ENCODE measurements at places on chromosomes 6 and 20.

DNA sequence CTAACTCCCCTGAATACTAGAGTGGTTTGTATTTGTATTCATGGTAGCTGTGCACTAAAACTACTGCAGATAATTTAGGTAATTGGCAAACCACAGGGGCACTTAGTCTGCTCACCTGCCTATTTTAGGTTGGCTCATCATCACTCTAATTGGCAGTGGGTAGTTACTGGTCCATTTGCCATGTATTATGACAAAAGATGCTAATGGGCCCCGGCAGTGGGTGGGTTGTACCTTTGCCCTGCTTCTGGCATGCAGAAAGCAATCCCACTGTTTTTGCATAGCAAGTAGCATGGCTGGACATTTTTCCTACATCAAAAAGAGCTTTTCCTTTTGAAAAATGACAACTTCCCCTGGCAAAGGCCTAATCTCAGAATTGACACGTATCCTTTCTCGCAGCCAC is 741.4 kb upstream of the MAP3K7 start:
- no peak for DNase-seq

- no peak for DNase-seq
Measured at GRCh38 chr6:119493980-119494379, 144.4 kb upstream of the MAN1A1 start.

GRCh38 chr6:152701863-152702401 is 4.2 kb downstream of the MYCT1 start:
- DNase-seq = no peak

GRCh38 chr6:389622-390021 is 1.9 kb upstream of the IRF4 start:
- no peak for DNase-seq

- no peak for DNase-seq
Measured at GRCh38 chr6:79403563-79403962, 133.7 kb downstream of the LCA5 start.

GRCh38 chr20:4176187-4176586 is 160.8 kb upstream of the RNF24 start:
- no peak for DNase-seq

- no peak for DNase-seq
Measured at GRCh38 chr6:31065556-31065955, 46.8 kb downstream of the C6orf15 start.

- no peak for DNase-seq
Measured at GRCh38 chr6:150981669-150982068, 116.2 kb downstream of the MTHFD1L start.

DNA sequence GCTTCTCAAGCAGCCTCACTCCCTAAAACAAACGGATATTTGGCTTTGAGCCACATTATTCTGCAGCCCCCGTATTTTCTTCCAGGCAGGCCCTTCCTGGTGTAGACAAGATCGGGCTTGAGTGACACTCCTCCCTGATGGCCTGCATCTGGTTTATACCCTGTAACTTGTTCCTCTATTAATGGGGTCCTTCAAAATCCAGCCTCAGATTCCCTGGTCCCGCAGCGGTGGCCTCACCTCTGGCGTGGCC is 375 bp upstream of the TMEM14C start:
- no peak for DNase-seq

- DNase-seq = no peak
Measured at GRCh38 chr6:47126647-47127391, 84.7 kb upstream of the ADGRF1 start.

DNA sequence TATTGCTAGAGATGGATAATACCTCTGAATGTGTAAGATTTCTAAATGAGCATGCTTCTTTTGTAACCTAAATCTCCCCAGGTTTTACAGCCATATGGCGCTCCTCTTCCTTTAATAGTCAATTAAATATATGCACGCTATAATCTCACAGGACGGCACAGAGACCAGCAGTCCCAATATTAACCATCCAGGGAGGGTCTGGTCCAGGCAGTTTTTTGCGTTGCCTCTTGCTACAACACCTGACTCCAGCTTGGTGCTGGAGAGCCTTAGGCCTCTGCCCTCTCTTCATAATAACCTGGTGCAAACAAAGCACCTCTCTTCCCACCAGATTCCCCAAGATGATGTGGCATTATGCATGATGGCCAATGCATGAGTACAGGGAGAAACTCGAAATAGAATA is 183.4 kb downstream of the LY86 start:
- DNase-seq = no peak

GRCh38 chr6:116291701-116292396 is 12.1 kb upstream of the TSPYL1 start:
- DNase-seq = no peak

DNA sequence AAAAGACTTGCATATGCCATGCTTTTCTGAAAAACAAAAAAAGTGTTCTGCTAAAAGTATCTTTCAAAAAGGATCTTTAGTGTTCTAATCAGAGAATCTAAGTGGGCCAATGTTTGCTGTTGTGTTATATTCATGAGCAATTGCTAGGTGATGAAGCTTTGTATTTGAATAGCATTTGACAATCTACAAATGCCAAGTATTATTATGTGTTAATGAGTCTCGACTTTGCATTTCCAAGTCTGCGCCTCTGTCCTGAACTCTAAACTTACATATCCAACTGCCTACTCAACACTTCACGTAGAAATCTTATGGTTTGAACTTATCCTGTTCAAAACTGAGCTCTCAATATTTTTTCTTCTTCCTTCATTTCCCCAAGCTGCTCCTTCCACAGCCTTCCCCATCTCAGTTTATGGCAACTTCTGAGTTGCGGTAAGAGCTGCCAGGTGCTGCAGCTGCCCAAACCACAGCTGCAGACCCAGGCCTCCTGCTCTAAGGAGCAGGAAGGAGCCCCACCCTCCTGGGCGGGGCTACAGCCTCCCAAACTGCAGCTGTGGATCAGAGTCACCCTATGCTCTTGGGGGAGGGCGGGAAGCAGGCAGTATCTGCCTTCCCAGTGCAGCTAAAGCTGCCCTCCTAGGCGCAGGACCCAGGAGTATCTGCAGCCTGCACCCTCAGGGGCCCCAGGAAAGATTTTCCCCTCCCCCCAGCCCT is 16.7 kb upstream of the MAK start:
- DNase-seq = no peak

DNA sequence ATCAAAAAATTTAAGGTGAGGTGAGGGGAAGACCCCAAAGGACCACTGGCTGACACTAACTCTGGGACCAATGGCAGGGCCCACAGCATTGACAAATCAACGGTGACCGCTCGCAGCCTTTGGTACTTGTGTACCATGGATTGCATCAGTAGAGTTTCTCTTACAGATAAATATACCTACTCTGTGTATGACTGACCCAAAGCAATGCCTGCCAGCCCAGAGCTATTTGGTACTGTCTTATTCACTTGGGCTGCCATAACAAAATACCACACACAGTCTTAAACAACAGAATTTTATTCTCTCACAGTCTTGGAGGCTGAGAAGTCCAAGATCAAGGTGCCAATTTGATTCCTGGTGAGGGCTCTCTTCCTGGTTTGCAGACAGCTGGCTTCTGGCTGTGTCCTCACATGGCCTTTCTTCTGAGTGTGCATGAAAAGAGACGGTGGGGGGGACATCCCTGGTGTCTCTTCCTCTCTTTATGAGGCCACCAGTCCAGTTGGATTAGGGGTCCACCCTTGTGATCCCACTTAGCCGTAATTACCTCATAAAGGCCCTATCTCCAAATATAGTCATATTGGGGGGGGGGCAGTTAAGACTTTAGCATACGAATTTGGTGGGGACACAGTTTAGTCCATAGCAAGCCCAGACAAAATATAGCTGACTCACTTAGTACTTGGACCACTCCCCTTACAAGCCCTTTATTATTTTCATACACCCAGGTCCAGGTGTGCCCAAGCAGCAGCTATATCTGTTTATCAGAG is 336.3 kb downstream of the CD83 start:
- DNase-seq = no peak

DNA sequence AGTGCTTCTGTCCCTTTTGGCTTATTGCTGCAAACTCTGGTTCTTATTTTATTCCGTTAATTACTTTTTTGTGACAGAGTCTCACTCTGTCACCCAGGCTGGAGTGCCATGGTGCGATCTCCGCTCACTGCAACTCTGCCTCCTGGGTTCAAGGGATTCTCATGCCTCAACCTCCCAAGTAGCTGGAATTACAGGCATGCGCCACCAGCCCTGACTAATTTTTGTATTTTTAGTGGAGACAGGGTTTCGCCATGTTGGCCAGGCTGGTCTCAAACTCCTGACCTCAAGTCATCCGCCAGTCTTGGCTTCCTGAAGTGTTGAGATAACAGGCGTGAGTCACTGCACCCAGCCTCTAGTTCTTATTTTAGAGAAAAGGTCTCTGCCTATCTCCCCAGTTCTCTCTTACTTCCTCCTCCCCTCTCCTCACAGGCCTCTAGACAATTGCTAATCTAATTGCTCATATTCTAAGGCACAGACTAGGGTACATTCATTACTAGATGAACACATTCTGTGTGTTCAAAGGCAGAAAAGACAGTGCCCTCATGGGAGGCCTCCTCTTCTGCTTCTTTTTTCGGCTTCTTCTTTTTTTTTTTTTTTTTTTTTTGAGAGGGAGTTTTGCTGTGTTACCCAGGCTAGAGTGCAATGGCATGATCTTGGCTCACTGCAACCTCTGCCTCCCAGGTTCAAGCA is 27.0 kb downstream of the EDEM2 start:
- DNase-seq = no peak

DNA sequence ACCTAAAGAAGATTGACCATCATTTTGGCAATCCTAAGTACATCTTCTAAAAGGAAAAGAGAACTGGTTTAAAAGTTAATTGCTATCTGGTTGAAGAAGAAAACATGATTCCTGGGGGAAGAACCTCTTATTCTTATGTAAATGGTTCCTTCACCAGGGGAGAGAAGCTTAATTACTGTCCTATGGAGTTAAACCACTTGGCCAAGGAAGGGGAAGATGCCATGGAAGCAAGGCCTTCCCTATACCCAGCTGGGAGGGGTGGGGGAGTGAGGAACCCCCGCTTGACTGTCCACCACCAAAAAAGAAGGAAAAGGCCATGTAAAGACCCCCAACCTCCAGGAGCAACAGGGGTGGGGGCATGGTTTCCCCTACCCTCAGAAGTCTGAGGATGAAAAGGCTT is 962.1 kb downstream of the GRIK2 start:
- no peak for DNase-seq

DNA sequence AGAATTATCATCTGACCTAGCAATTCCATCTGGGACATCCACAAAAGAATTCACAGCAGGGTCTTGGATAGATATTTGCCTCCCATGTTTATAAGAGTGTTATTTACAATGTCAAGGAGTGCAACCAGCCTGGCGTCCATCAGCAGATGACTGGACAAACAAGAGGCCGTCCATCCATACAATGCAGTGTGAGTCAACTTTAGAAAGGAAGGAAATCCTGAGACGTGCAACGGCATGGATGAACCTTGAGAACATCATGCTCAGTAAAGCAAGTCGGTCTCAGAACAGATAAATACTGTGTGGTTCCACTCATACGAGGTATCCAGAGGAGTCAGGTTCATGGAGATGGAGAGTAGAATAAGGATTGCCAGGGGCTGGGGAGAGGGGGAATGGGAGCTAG is 46.4 kb downstream of the FOXF2 start:
- DNase-seq = no peak

GRCh38 chr6:32163559-32164258 is 686 bp upstream of the EGFL8 start:
- no peak for DNase-seq

GRCh38 chr6:125746731-125747588 is 2.5 kb upstream of the HEY2 start:
- DNase-seq = peak; percentile 82

DNA sequence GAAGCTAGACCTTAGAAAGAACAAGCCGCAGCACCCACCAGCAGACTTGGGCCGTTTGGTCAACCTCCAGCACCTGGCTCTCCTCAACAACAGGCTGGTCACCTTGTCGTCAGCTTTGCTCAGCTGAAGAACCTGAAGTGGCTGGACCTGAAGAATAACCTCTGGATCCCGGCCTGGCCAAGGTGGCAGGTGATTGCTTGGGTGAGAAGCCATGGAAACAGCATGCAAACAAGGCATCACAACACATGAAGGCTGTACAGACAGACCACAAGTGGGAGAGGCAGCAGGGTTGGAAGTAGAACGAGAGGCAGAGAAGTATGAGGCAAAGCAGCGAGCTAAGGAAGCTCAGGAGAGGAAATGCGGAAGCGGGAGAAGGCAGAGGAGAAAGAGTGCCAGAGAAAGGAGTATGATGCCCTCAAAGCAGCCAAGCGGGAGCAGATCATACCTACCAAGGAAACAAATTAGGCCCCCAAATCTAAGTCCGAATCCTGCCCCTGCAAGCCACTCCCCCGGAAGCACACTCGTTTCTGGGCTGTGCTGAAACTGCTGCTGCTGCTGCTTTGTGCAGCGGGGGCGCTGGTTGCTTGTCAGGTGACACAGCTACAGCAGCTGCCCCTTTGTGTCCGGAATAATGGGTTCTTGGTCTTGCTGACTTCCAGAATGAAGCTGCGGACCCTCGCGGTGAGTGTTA is 121.6 kb upstream of the LGSN start:
- DNase-seq = no peak

DNA sequence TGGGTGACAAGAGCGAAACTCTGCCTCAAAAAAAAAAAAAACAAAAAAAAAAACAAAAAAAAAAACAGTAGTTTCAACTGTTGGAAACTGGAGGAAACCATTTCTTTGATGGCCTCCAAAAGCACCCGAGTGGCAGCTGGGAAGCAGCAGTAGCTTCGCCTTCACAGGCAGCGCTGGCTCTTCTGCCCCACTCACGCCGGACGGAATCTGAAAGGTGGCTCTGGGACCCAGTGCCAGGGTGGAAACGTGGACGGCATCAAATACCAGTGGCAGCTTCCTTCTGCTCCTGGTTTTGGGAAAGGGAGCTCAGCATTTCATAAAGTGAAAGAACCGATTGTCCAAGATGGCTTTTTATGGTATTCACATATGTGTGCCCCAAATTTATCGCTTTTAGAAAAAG is 159.4 kb downstream of the SMOC2 start:
- no peak for DNase-seq

- peak; percentile 36 for DNase-seq
Measured at GRCh38 chr20:32480371-32481241, 104.5 kb downstream of the NOL4L start.

DNA sequence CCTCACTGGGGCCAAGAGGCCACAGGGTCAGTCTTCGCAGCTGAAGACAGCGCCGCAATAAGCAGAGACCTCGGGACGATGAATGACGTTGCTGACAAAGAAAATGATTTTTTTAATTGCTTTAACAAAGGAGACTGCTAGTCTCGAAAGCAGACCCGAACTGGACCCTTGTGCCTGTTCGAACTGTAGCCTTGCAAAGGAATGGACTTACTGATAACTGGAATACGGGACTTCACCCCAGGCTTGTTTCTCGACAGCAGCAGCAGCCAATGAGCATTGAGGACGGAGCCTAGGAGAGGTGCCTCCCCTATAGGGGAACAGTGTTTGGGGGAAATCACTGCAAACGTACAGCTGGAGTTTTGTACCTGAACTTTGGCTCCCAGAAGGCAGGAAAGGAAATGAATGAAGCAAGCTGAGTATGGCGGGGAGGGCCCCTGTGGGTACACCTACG is 1.3 kb upstream of the TAF4 start:
- no peak for DNase-seq

GRCh38 chr20:43681991-43682410 is 15.1 kb downstream of the MYBL2 start:
- DNase-seq = no peak

GRCh38 chr6:98146656-98147055 is 687.7 kb upstream of the POU3F2 start:
- no peak for DNase-seq

Data from suprapubic skin (tissue), 4 donors.